ENCODE measurements at places on chromosomes 4 and X. TPM values are rescaled to one million over a fixed set of nuclear protein-coding genes. Genes with fewer than 3 reads are reported as not detected.
A peak's percentile ranks its signal among the peaks of the same experiment; 100 is the strongest.

- DNase-seq = no peak
These were observed 639.6 kb downstream of the IQCM start for GRCh38 chr4:149176039-149176438.

DNA sequence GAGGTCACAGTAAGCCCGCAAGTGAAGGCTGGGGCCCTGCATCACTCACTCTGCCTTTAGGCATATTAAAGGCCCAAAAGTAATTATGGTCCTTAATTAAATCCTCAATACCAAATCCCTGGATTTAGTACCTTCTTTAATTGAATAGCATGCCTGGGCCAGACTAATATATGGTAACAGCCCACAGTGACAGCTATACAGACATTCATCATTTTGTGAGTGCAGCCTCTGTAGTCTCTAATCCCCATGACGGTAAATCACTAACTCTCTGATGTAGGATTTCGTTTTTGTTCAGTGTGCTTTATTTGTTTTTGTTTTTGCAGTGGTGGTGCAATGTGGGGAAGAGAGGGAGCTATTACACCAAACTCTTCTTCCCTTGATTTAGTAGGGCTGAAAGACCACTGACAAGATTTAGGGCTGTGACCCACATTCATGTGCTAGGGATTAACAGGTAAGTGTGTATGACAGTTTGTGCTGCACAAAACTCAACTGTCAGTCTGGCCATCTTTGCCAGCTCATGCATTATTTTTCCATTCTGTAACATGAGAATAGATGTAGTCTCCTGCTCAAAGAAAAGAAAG lies 60.6 kb upstream of the SLC39A8 start:
- no peak for DNase-seq

DNA sequence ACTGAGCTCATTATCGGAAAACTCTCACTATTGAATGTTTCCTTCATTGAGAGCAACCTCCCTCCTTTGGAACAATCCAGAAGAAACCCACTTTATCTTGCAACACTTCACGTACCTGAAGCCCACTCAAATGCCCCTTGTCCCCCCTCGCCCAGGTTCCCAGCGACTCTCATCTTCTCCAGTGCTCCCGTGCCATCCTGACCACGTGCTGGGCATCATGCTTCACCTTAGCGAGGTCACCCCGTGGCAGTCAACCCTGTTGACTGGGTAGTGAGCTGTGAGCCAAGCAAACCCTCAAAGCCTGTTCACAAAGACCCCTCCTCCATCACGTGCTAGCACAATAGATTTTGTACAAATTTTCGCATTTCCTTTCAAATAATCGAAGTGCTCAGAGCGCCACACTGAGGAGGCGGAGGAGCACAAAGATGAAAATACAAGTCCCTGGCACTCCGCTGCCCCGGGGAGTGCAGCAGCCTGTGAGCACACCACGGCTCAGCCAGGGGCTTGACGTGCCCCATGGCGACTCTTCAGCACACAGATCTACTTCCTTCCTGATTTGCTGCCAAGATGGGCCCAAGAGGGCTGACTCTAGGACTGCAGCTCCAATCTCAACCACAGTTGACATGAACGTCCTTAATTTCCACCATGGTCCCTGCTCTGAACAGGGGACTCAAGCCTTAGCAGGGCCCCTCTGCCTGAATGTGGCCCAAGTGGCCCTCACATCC lies 15.6 kb downstream of the PDZD4 start:
- no peak for DNase-seq

GRCh38 chr4:41741354-41741753 lies 7.2 kb downstream of the PHOX2B start:
- no peak for DNase-seq

The DCAF4L1 gene
- total RNA-seq = 0.17 TPM

DNA sequence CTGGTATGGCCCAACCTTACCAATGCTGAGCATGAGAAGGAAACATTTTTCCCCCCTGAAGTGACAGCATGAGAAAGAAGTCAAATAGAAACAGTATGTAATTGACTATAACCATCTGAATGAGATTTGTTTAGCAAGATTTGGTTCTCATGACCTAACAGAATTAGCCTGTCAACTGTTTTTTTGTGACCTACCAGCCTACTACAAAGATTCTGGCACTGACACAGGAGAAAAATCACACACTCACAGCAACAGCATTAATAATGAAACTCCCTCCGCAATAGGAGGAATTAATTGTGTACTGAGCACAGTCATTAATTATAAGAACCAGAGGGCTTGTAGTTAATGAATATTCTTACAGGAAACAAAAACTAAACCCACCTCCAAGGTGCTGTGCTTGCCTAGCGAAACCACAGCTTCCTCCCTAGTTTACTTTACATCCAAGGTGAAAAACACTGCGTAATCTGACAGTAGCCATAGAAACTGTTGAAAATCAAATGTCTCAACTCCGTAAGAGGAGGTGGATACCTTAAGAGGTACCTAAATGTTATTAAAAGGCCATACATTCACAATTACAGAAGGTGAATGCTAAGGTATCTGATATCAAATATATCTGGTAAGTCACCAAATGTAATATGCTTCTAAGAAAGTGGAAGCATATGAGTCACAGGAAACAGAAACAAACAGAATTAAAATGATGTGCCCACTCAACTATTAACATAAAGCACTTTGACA lies 34.9 kb downstream of the MMRN1 start:
- peak; percentile 20 for DNase-seq

The XAGE2 gene
- not detected for total RNA-seq
